ENCODE measurements at places on chromosomes 4 and X.

- DNase-seq = no peak
Measured at GRCh38 chr4:3285558-3286334, 7.1 kb upstream of the RGS12 start.

- DNase-seq = no peak
Measured at GRCh38 chrX:65607070-65607742, 60.2 kb upstream of the MSN start.

DNA sequence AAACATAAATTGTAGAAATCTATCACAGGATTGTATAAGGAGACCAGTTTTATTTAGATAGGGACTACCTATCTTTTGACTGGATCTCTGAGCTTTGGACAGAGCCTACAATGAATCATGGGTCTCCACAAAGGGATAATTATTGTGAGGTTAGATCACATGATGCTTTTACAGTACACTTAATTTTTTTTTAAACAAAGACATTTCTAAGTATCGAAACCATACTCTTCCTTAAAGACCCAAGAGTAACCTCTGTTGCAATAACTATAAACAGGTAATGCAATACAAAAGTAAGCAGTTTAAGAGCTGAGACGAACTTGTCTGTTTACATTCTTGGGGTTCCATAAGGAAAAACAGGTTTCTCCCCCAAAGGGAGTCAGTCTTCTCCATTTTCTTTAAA, 64.3 kb upstream of the GABRE start:
- DNase-seq = no peak

DNA sequence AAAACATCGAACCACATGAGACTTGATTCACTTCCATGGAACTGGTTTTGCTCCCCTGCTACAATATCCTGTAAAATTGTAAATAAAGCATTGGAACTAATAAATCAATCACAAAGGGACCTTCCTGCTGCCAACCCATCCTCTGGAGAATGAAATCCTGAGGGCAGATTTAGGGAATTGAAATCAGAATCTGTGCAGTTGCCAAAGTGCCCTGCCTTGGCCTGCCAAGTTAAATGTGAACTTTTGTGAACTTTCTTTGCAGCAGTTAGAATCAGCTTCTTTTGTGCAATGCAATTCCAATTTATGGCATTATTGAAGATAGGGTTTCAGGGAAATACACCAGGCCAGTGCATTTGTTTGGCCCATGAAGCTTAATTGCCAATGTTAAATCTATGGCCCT, 263.1 kb downstream of the PTTG2 start:
- no peak for DNase-seq

DNA sequence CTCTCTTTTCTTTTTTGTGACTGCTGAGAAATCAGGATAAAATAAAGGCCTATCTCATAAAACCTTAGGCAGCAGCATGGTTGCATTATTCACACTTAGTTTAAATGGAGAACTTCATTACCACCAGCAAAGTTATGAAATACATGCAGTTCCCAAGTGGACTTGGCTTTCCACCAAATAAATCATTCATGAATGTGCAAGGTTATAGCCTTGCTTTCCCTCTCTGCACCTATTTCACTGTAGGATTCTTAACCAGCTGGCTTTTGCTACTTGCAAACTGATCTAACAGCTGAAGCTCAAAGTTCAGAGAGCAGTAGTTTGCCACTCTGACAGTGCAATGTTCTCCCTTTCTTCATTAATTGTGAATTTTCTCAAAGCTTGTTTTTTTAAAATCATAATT, 140.1 kb upstream of the SMIM31 start:
- no peak for DNase-seq

- DNase-seq = peak; percentile 47
Measured at GRCh38 chrX:70998411-70999027, 67.6 kb upstream of the SLC7A3 start.

- no peak for DNase-seq
Measured at GRCh38 chr4:87978681-87979080, 3.2 kb downstream of the SPP1 start.

DNA sequence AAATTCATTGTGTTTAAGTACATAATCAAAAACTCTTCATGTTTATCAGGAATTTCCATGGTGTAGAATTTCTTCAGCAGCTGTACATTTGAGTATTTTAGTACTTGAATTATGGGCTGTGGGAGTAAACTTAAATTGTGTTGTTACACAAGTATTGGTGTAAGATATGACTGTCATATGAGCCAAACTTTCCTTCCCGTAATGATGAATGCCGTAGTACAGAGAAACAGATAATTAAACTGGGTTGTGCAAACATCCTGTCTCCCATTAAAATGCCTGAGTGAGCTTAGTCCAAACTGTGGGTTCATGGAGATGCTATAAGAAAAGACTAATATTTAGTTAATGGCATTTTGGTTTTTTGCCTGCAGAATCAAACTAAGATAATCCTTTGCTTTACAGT, 159.2 kb downstream of the SLC4A4 start:
- no peak for DNase-seq

DNA sequence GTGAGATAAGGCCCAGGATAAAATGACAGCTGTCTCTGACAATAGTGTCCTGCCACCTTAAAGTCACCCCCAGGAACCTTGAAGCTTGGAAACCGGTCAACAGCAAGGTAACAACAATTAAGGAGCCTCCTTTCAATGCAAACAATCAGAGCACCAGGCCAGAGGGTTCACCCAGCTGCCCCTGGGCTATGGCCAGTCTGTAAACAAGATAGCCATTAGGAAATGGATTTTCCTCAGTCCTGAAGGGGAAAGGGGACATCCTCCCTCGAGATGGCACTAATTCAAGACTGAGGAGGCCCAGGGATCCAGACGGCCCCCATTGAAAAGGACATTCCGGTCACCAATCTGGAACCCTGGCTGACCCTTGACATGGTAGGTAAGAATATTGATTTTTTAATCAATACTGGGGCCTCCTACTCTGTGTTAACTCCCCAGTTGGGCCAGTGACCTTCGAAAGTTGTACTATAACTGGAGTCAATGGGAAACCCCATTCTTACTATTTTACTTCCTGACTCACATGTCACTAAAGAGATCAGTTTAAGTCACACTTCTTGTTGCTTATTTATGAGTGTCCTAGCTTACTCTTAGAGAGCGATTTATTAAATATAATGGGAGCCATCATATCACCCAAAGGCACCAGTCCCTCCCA, 61.7 kb upstream of the CT45A1 start:
- DNase-seq = no peak

GRCh38 chrX:120560405-120560841, 339 bp downstream of the CUL4B start:
- peak; percentile 56 for DNase-seq

DNA sequence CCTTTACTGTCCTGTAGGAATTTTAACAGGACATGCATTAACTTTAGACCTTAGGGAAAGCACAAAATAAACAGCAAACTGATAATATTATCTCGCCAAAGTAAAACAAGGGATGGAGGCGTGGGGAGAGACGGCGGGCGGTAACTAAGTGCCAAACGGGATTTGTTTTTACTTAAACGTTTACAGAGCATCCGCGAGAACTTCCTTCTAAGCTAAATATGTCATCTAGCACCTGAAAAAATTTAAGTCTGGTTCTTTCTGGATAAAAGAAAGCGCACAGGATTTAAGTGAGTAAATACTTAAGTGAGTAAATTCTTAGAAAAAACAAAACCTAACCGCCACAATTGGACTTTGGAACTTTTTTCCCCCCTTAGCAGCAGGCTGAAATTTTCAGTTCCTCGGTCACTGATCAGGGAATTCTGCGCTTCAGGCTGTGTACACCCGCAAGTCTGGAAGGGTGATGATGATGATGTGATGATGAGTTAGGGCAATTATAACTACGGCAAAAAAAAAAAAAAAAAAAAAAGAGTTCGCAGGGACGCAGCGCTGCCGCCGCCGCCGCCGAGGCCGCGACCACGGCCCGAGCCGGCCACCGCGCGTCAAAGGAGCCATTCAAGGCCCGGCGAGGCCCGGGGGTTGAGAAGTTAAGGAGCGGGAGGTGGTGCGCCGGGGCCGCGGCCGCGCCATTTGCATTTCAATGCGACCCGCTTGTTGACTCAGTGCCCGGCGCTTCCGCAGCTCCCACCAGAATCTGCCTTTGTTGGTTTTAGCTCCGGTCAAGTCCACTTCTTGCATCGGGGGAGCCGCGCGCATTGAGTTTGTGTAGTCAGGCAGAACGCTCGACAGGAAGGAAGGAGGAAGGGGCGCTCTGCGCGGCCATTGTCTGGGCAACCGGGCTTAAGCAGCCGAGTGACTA, 108.8 kb downstream of the SPRY1 start:
- DNase-seq = peak; percentile 29

- no peak for DNase-seq
Measured at GRCh38 chr4:56148428-56148827, 199.7 kb downstream of the CEP135 start.

DNA sequence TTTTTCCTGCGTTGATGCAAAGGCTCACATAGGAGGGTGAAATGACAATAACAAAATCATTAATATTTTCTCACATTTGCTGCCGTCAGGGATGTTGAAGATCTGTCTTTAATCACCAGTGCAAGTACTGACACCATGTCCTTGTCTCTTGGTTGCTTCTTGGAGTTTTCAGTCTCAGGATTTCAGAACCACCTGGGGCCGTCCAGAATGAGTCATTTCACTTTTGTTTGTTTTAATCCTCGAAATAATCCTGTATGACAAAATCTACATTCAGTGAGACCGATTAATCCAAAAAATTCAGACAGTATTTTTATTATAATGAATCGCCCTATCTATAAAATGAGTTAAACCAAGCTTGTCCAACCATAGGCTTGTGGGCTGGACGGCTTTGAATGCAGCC, 47.2 kb downstream of the NEIL3 start:
- DNase-seq = no peak

- DNase-seq = no peak
Measured at GRCh38 chr4:110155654-110156053, 42.8 kb downstream of the ELOVL6 start.

DNA sequence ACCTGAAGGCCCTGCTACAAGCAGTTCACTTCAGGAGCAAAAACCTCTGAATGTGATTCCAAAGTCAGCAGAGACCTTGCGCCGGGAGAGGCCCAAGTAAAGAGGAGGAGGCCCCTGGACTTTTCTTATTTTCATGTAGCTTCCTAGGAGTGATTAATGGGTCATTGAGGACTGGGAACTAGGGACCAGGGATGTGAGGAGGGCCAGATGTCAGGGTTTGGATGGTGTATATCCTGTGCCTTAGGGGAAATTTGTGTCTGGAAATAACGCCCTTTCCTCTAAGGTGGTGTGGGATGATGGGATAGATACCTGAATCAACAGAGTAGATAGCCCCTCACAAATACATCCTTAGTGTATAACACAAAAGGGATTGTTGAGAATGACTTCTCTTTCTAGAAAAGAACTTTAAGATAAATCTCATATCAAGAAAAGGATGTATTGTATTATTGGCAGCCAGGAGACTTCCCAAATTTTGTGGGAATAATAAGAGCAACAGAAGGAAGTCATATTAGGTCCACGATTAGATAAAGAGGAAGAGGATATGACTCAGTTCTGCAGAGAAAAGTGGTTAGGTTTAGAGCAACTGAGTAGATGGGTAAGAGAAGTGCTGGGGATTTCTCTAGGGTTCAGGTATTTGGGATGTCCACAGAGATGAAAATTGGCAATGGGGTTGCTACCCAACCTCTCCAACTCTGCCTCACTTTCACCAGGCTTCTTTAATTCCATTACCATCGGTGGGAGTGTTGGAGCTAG, 1.1 kb downstream of the ITGB1BP2 start:
- no peak for DNase-seq

GRCh38 chr4:66178906-66179305, 508.6 kb upstream of the EPHA5 start:
- no peak for DNase-seq

DNA sequence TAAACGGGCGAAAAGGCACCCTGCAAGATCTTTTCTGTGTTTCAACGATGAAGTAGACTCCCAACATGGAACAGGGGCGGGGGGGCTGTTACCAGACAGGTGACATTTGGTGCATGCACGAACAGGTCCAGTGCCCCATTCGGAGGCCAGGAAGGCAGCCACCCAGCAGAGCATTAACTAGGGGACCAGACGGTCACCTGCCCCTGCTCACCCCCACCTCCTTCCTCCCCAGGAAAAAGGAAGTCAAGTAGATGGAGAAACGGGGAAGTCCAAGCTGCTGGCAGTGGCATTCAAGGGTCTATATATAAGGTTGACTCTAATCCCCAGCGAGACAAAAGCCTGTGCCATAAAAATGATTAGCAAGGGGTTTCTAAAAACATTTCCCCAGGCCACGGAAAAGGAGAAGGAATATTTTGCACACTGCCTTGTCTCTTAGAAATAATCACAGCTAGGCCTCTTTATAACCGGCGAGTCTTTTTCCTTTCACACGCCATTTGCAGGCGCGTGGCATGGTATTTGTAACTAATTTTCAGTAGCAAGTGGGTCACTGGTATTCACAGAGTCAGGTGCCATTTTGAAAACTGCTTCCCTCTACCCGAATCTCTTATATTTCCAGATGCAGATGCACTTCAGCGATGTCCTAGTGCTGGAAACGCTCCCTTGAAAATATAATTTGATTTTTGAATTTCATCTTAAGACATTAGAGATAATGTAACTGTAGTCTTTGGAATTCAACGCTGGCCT, 1.2 kb upstream of the TMSB4X start:
- peak; percentile 72 for DNase-seq

- DNase-seq = no peak
Measured at GRCh38 chrX:119573840-119574393, 446 bp upstream of the UBE2A start.

- no peak for DNase-seq
Measured at GRCh38 chr4:88702782-88703181, 5.2 kb upstream of the NAP1L5 start.

GRCh38 chrX:42242004-42242403, 318.6 kb upstream of the CASK start:
- DNase-seq = no peak

DNA sequence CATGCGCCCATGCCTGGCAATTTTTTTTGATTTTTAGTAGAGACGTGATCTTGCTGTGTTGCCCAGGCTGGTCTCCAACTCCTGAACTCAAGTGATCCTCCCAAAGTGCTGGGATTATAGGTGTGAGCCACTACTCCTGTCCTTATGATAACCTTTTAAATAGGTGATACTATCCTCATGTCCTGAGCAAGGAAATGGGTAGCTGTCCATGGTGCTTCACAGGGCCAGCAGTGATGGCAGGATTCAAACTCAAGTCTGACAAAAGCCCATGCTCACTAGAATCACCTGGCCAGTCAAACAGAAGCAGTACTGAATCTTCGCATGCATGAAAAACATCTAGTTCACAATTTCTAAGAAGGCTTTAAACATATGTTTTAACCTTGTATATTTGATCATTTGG, 235.1 kb downstream of the NR3C2 start:
- no peak for DNase-seq
